ENCODE measurements at places on chromosomes 7 and 10.

DNA sequence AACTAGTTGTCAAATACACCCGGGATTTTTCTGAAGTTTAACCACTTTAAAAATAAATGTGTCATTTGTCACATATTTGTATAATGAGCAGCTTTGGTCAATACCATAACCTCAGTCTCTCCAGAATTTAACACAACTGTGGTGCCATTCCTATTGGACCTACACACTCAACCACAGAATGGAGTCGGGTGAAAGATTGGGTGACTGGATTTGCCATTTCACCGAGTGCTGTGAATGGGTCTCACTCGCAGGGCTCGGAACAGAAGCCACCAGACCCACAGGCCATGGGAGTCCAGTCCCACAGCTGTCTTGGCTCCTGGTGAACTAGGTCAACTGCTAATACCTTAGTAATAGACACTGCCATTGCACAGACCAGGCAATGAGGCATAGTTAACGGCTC is 298.4 kb downstream of the CCDC3 start:
- no peak for DNase-seq

- no peak for DNase-seq
Measured at GRCh38 chr7:66007232-66007631, 25.2 kb upstream of the GUSB start.

- DNase-seq: no peak
Measured at GRCh38 chr7:135763261-135763660, 14.6 kb upstream of the FAM180A start.

DNA sequence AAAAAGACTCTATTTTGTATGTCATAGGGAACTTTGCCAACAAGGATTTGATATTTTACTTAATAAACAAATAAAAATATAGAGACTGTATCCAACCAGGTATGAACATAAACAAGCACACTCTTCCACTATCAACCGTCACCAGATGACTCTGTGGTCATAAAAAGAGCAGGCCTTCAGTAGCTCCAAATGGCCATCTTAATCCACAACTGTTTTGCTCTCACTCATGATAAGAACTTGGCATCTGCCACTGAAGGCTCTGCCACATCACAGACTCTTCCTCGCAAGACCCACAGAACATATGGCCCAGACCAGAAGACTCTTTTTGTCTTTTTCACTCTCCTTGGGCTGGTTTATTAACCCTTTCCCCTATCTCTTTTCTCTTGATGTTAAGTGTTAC is 98.7 kb upstream of the POM121L12 start:
- no peak for DNase-seq

DNA sequence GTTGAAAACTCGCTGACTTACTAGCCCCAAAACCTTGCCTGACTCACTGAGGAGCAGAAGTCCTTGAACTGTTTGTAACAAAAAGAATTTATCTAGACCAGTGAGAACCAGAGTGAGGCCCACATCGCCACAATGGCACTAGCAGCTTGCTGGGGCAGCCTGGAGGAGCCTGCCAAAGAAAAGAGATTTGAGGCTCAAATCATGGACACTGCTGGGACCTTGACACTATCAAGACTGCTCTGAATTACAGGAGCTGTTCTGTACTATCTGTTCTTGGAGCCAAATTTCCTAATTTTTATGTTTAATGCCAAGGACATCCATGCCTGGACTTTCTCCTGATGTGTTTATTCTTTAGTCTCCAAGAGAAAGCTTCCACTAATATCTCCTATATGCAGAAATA is 82.0 kb upstream of the JCAD start:
- no peak for DNase-seq

DNA sequence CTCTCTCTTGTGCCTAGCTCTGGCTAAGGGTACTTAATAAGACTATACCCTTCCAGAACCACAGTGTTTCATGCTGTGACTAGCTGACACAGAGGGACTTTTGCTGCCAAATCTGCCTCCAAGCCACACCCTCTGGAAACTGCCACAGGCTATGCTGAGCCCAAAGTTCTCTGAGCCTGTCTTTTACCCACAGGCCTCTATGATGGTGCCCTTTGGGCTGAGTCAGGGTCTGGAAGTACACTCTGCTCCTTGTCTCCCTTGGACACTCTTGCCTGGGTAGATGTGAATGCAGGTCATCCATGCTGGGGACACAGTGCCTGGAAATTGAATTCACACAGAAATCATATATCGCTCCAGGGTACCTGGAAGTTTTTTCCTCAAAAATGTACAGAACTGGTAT is 22.6 kb downstream of the DYDC1 start:
- DNase-seq: no peak

DNA sequence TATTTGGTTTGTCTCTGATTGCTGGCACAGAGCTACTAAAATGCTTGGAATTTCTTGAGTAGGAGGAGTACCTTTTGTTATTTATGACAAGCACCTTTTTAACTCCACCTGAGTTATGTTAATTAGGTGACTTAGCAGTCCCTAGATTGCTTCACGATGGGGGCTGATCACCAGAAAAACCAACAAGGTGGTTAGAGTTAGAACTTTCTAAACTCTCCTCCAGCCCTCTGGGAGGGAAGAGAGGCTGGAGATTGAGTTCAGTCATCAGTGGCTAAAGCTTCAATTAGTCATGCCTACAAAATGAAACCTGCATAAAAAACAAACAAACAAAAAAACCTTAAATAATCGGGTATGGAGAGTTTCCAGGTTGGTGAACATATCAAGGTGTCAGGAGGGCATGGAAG is 23.6 kb upstream of the ING3 start:
- no peak for DNase-seq

DNA sequence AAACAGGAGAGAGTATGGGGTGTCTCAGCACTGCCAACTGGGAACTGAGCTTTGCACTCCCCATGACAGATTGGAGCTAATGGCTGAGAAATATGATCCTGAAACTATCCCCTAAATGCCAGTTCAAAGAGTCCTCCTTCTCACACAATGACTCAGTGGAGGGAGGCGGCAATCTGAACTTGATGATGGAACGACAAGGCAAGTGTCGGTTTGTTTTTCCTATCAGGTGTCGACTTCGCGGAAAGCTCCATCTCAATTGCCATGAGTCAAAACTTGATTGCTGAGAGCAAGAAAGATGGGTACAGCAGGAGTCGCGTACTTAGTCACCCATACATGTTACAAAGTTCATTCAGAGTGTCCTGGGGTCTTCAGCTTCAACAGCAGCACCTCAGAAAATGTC is 52.5 kb downstream of the NPY start:
- no peak for DNase-seq

GRCh38 chr7:30437823-30438574 is 40.6 kb downstream of the NOD1 start:
- no peak for DNase-seq

DNA sequence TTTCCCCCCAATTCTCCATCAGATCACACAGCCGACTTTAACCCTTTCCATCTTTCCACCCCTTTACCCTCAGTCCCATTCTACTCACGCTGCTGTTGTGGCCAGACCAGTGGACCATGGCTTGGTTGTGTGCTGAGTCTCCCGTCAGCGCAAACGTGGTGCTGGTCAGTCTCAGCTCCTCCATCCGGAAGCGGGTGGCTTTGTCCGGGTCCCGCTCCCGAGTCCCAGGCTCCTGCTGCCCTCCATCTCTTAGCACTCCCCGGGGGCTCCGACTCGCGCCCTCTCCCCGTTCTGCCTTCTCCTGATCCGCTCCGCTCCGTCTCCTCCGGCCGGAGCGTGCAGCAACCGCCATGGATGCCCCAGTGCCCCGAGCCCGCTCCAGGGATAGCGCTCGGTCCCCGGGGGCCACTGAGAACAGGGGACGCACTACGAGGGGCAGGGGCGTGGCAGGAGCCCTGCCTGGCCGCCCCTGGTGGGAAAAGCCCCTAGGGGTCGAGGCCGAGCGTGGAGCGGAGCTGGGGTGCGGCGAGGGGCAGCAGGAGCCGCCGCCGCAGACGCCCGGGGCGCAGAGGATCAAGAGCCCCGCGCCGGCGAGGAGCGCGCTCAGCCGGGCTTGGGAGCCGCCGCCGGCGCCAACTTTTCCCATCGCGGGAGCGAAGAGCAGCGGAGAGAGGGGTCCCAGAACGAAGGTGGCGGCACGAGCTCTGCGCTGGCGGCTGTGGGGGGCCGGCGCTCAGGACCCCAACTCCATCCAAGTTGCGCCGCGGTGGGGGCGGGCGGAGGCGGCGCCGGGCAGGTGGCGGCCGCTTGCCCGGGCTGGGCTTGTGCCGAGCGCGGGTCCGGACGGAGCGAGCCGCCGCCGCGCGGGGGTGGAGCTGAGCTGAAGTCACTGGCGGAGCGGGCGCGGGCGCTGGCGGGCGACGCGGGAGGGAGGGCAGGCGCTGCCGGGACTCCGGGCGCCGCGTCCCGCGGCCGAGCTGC is at the start of gene SORCS1:
Gene SORCS1 (minus strand): TSS at position 826 of the 981 bp plus-strand sequence.
- DNase-seq: no peak

GRCh38 chr7:105703207-105703930 is 122.1 kb upstream of the EFCAB10 start:
- no peak for DNase-seq

DNA sequence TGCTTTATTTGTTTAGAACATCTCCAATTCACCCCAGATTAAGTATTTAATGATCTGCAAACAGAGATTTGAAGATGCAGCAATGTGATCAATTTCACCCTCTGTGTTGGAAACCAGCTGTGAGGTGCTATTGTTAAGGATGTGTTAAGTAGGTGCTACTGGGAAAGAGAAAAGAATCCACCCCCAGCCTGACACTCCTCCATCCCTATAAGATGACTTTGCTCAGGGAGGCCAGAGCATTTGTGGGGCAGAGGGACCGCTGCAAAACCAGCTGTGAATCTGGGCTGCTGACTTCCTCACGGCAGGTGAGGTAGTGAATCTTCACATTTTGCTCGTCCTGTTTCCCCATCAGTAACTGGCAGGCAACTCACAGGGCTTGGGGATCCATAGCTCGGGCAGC is 297.5 kb downstream of the GFRA1 start:
- no peak for DNase-seq

GRCh38 chr7:17674943-17675608 is 265.2 kb downstream of the SNX13 start:
- DNase-seq: no peak

DNA sequence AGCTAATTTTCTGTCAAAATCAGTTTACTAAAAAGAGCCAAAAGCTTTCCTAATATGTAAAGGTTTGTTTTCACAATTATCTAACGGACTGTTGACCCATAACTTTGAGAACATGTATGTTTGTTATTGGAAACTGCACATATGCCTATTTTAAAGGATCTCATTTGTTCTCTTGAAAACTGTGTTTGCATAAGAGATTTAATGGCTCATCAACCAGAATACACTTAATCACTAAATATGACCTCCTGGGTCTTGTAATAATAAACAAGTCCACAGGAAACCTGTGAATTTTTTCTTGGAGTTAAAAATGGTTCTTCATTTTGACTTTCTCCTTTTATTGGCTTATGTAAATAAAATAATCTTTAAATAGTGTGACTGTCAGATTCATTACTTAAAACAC is 48.3 kb upstream of the STEAP1B start:
- DNase-seq: no peak

DNA sequence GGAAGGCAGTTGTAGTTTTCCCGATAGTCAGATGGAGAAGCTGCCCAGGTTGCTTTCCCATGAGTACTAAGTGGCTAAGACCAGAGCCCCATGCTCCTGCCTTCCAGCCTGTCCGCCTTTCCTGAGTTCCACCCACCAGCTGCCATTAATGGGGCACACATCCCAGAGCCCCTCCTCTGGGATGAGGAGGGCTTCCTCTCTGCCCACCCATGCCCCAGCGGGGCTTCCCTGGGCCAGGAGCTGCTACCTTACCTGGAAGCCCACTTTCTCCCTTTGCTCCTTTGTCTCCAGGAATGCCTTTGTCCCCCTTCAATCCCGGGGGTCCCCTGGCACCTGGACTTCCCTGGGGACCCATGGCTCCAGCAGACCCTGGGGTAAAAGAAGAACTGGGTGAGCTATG is 7.8 kb downstream of the SFTPD start:
- no peak for DNase-seq

DNA sequence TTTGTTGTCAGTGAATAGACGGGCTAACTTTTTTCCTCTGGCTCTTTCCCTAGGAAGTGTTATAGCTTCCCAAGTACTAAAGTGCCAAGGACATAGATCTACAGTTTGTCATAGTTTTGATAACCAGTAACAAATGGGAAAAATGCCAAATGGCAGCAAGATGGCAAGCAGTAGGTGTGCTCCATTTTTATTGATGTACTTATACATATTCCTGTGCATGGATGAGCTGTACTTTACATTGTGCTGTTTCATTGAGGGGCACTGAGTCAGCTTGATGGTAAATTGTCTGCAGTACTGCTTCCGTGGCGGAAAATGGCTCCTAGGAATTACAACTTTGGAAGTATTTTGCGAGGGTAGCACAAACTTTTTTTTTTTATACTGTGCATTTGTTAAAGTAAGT is 7.1 kb downstream of the ADAM22 start:
- no peak for DNase-seq

DNA sequence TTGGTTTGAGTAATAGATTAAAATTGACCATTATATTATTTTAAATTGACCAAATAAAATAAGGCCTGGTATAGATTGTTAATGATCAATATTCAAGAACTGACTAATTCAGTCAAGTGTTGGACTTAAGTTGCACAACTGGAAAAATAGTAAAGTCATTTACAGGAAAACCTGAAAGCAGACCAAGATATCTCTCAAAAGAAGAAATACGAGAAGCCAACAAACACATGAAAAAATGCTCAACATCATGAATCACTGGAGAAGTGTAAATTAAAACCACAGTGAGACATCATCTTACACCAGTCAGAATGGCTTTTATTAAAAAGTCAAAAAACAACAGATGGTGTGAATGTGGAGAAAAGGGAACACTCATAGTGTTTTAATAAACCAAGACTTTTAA is 80.4 kb upstream of the MALRD1 start:
- DNase-seq: no peak

- DNase-seq: peak; percentile 71
Measured at GRCh38 chr10:117005026-117005526, at the start of gene SHTN1. SHTN1 (minus strand) TSS chr10:117005187; CDS start chr10:117005079, 108 bp downstream.

DNA sequence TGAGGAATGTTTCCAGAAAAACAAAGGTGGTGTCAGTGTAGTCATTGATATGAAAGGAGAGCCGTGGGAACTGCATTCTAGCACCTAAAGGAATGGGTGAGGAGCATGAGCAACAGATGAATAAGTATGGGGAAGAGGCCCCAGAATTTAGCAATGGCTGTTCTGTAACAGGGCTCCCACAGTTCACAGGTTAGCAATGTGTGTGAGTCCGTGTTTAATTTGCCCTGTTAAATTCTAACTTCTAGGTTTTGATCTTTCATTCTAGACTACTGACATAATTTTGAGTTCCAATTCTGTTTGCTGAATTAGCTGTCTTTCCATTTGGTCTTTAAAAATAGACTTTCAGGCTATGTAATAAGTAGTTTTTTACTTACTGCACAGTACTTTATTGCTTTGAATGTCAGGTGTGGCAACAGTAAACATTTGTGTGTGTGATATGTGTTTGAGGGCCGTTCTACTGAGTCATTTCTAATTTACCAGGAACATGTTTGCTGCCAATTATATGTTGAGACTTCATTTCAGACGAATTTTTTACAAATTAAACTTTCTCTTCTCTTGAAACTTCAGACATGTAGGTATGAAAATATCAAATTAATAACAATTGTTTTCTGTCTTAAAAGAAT is 8.8 kb downstream of the STK17A start:
- DNase-seq: no peak

GRCh38 chr10:14555807-14556206 is 218.9 kb downstream of the FAM107B start:
- DNase-seq: no peak
